AG04449 (cell line): ENCODE measurements at places on chromosomes 5 and 9.

DNA sequence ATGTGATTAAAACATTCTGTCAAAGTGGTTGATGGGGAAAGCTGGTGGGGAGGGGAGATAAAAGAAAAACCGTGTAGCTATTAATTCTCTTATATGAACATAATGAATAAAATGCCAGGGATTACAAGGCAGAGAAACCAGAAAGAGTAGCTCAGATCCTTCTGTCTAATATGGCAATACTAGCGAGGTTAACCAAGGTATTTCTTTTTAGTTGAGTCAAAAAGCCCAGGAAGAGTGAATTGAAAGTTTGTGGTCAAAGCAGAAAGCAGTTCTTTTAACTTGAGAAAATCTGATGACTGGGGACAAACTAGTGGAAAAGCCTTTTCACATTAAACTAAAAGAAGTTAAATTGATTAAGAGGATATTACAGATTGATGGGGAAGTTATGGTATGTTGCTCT, 76.0 kb downstream of the ERBIN start:
- no peak for DNase-seq

- DNase-seq = no peak
These were observed 105.7 kb upstream of the SARDH start for GRCh38 chr9:133843751-133844397.

DNA sequence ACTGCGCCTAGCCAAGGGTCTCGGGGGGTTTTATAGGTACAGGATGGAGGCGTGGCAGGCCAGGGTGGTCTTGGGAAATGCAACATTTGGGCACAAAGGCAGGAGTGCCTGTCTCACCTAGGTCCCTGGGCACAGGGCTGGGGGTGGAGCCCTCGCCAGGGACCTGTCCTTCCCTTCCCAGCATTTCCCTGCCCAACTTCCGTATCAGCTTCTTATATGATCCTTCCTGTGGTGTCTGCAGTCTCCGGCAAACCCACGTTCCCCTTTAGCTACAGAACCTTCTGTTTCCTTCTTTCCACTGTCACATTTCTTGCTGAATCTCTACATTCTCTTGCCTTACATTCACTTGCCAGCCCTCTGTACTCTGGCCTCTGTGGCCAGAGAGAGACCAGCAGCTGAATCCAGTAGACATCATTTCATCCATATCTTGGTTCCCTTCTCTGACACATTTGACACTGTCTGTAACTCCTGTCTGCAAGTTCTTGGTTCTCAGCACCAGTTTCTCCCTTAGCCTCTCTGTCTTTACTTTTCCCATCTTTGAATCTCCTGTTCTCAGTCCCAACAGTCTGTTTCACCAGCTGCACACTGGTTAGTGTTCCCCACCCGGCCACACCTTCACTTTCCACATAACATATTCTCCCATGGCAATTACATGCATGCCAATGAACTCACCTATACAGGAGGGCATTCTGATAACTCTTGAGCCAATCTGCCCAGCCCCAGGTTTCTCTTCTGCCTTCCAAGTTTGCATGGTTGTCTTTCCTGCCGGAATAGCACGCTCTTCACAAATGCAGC, 134.7 kb upstream of the ZNF608 start:
- DNase-seq = no peak

DNA sequence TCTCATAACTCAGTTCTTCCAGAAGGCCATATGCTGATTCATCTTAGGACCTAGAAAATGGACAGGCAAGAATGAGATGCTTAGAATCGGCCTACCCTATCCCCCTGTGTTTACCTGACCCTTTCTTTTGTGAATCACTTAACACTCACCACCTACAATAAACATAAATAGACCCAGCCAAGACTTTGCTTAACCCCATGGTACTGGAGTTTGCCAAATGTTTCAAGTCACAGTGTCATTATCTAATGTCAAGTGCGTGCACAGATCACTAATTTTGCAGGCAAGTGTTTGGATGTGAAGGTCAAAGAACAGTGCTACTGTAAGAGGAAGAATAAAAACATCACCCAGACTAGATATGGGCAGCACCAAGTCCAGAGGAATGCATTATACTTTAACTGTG, 77.5 kb downstream of the GLIS3 start:
- no peak for DNase-seq

DNA sequence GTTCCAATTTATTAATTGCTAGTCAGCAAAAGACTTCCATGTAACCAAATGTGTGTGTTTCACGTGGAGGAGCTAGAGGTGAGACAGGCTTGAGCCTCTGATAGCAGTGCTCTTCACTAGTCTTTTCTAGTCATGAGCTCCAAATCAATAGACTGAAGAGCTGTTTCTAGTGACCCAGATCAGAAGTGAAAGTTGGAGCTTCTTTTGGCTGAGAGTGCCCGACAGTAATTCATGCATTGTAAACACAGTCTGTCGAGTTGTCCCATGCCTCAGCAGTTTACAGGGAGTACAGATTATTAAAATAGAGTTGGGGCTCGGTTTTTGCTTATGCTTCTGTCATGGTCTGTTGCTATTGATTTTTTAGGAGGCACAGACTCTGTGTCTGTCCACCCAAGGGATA, 793.1 kb downstream of the DTWD2 start:
- DNase-seq = no peak

- no peak for DNase-seq
These were observed 132.7 kb upstream of the ERCC6L2 start for GRCh38 chr9:95742821-95743220.
